ENCODE measurements at places on chromosomes 6 and 20.

- DNase-seq, result no peak
Observed at GRCh38 chr20:11305406-11305805, 612.3 kb upstream of the BTBD3 start.

DNA sequence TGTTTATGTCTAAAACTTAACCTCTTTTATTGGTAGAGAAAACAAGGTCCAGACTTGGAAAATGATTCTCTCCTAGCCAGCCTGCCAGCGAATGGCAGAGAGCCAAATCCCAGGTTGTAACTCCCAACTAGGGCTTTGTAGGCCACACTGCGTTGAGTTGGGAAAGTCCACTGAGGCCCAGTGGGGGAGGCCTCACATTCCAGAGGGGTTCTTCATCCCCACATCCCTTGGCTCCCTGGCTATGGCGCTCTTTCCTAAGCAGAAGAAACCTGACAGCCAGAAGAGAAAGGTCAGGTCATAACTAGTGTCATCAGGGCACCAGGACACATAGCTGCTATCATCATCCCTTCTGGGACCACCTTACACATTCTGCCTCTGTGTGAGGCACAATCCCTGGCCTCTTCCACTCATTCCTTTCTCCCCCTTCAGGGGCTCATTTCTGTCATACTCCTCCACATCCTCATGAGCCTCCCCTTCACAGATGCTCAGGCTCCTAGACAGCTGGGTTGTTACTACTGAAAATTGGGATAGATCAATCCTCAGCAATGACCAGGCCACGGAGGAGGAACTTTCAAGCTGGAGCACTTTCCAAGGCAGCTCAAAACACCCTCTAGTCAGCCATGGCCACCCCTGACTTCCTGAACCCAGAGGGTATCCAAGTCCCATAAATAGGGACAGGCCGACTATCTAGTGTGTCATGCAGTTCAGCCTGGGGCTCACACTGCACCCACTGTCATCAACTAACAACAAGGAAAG lies 48.6 kb downstream of the TCP11 start:
- DNase-seq, result no peak

DNA sequence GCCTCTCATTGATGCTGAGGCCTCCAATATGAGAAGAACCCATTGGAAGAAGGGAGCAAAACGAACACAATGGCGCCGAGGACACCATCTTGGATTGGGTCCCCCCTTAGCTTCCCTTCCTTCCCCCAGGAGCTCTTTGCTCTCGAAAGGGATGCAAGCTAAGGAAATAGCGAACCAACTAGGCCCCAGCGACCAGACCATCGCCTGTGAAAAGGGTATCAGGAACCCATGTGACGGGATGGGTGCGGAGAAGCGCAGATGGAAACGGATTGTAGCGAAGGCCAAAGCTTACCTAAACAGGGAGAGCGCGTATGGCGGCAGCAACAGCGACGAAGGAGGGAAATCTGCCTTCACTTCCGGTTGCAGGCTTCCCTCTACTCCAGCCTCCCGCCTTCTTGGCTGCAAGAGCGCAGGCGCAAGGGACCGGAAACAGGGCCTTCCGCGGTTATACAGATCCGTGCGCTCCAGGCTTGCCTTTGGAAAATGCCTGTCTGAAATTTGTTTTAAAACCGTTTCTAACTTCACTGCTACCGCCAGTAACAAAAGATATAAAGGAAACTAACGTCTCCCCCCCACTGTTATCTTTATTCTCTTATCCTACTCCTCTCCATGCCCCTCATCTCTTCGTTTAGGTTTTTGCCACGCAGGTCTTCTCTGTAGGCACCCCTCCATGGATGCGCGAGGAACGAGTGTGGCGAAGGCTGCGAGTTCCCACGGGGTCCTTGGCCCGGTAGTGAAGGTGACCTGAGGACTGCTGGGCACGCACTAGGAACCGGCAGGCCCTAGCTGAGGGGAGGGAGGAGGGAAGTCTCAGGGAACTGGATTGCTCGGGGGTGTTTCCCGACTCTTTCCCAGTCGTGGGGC lies at the start of gene DDX39B:
Gene DDX39B (minus strand): TSS at position 346 of the 864 bp plus-strand sequence. CDS start 1,471 bp downstream, outside the sequence.
- peak; percentile 83 for DNase-seq

DNA sequence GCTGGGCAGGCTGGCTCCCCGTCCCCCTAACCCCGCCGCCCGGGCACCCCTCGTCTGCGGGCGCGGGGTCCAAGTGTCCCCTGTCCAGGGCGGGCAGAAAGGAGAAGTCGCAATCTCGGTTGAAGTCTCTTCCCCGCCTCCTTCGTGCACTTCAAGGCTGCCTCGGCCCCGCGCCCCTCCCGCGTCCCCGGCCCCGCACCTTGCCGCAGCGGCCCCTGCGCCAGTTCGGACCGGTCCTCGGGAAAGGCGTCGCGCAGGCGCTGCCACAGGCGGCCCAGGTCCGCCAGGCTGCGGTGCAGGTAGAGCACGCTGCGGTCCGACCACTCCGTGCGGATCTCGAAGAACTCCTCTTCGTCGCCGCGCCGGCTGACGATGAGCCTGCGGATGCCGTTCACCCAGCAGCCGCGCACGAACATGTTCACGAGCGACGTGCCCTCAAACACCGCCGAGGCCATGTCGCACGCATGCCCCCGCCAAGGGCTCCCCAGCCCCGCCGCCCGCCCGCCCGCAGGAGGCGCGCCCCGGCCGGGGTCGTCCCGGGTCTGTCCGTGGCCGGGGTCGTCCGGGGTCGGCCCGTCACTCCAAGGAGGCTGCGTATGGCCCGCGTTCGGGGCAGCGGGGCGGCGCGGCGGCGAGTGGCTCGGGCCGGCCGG lies at the start of gene PXDC1:
Gene PXDC1 (minus strand): TSS at position 637 of the 653 bp plus-strand sequence. CDS start 182 bp downstream, at position 455.
- no peak for DNase-seq

- DNase-seq, result no peak
Observed at GRCh38 chr20:4047614-4048013, 32.3 kb upstream of the RNF24 start.

DNA sequence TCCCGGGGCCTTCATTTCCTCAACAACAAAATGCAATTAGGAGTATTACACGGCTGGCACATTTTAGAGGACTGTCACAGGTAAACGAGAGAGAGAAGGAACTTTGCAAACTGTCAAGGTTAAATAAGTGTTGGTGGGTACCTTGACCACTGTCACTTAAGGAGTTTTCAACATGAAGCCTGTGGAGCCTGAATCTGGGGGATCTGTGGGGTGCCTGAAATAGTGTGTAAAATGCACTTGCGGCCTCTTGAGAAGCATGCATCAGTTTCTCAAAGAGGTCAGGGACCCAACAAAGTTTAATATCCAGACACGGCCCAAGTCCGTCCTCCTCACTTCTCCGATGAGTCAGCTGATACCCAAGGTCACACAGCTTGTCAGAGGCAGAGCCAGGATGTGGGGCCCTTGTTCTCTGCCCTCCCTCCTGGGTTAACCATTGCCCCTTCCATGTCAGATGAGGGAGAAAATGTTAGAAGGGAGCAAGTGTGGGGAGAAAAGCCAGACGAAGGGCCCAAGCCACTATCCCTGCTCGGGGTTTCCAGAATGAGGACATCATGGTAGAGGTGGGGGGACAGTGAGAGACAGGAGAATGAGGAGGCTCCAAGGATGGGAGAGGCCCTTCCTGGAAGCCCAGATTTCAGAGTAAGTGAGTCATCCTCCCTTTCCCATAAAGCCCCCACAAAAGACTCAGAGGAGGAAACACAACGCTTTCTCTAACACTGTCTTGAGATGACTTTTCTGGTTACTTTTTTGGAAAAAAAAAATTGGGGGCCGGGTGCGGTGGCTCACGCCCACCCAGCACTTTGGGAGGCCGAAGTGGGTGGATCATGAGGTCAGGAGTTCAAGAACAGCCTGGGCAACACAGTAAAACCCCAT lies 42.2 kb downstream of the C6orf132 start:
- DNase-seq, result no peak

- no peak for DNase-seq
Observed at GRCh38 chr6:2166717-2167116, 78.7 kb downstream of the GMDS start.

DNA sequence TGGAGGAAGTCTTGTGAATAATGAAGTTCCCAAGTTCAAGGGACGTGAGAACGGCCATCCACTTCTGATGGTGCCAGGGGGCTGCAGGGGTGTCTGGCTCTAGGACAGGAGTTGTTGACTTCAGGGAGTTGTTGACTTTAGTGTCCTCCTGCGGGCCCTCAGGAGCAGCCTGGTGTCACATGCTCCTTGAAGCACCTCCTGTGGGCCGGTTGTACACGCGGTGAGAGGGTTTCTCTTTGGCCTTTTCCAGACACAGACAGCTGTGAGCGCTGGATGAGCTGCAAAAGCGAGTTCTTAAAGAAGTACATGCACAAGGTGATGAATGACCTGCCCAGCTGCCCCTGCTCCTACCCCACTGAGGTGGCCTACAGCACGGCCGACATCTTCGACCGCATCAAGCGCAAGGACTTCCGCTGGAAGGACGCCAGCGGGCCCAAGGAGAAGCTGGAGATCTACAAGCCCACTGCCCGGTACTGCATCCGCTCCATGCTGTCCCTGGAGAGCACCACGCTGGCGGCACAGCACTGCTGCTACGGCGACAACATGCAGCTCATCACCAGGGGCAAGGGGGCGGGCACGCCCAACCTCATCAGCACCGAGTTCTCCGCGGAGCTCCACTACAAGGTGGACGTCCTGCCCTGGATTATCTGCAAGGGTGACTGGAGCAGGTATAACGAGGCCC lies 77.8 kb downstream of the ISM1 start:
- DNase-seq, result no peak

- DNase-seq, result no peak
Observed at GRCh38 chr6:1631251-1631650, 21.5 kb downstream of the FOXC1 start.

GRCh38 chr20:54848984-54849538 lies 373.7 kb downstream of the DOK5 start:
- DNase-seq, result no peak

DNA sequence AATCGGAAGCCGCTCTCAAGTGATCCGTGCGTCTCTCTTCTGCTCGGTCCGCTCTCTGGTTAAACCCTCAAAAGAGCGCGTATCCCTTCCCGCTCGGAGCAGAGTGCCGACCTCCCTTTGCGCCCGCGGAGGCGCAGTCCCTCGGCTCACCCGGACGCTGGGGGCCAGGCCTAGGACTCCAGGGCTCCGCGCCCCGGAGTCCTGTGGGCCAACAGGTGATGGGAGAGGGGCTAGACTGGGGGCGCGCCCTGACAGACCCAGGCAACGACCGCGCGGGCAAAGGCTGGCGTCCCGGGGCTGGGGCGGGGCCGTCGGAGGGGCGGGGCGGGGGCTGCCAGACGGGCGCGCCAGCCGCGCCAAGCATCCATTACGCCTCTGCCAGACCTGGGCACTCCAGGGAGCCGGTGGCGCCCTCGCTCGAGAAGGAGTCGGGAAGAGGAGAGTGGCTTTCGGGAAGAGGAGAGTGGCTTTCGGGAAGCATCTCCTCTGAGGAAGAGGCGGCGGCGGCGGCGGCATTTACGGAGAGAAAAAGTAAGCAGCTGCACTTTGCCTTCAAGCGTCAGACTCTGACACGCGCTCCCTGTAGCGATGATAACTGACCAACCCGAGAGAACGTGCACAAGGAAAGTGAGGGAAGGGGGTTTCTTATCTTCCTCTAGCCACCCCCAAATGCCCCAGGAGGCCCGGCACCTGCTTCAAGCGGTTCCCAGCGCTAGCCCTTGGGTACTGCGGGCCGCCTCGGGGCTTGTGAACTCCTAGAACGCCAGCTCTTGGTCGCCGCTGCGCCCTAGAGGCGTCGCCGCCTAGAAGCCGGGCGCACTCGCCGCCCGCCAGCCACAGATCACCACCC lies 2.6 kb downstream of the EPHA7 start:
- DNase-seq, result no peak

- DNase-seq, result no peak
Observed at GRCh38 chr6:168126566-168127383, 47.8 kb upstream of the FRMD1 start.

GRCh38 chr20:10185741-10186558 lies 32.7 kb upstream of the SNAP25 start:
- DNase-seq, result no peak

- no peak for DNase-seq
Observed at GRCh38 chr20:2919518-2920245, 46.4 kb downstream of the PTPRA start.

DNA sequence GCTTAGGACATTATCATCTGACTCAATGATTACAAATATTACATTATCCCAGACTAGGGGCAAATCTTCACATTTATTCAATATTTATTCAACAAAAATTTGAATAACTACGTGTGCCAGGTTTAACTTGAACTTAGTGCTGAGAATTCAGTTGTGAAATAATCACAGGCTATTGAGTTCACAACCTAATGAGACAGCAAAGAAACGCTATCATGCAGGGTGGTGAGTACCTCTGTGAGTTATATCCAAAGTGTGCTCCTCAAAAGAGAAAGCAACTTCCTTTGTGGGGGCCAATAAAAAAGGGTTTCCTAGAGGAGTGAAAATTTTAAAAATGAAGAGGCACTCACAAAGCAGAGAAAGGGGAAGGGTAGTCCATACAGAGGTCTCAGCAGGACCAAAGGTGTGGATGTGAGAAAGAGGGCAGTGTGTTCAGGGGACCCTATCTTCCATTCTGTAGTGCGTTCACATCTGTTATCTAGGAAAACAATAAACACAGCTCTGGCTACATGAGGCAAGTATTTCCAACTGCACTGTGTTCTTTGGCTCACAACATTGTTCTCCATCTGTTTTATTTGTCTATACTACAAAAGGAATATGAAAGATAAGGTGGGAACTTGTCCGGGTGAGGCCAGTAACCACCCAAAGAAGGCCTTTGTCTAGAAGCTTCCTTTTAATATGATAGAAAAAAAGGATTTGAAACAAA lies 155.4 kb upstream of the MARCKS start:
- DNase-seq, result no peak

DNA sequence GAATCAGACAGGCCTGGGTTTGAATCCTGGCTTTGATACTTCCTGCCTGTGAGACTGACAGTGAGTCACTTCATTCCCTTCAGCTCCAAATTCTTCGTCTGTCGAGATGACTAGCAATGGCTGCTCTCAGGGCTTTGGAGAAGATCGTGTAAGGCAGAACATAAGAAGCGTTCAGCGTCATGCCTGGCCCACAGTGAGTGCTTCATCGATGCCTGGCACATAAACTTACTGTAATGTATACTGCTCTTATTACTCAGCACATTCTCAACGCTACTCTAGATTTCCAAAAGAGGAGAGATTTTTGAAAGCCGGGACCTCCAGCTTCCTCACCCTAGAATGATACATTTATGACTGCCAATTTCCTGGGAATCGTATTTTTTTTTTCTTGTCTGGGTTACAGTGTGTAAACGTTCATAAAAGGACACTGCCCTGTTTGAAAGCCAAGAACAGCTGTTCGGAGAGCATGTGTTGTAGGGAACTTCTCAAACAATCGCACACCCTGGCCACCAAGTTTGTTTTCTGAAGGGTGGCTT lies 16.2 kb upstream of the BCAS1 start:
- DNase-seq, result no peak

DNA sequence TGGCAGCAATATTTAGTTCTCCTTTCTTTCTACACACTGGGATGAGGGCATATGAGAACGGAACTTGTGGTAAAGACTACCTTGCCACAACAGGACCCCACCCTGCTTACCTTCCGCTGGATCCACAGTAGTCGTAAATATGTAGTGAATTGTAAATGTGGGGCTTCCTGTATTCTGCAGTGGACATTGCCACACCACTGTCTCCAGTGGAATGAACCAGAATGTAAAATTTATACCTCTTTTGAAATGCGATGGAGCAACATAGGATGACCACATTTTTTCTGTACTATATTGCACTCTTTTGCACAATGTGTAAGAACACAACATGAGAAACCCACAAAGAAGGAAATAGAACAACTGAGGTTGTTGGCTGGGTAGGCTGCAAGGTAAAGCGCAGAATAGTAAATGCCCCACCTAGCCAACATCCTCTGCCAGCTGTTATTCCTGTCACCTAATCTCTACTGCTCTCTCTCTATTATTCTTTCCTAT lies 16.1 kb upstream of the RIPOR2 start:
- DNase-seq, result no peak

Measured in activated CD4-positive, alpha-beta T cell treated with anti-CD3 and anti-CD28 coated beads, Interleukin-2, amount 50 U/mL, for 24 hours (primary cell).